ENCODE measurements at places on chromosomes 5 and 9.

DNA sequence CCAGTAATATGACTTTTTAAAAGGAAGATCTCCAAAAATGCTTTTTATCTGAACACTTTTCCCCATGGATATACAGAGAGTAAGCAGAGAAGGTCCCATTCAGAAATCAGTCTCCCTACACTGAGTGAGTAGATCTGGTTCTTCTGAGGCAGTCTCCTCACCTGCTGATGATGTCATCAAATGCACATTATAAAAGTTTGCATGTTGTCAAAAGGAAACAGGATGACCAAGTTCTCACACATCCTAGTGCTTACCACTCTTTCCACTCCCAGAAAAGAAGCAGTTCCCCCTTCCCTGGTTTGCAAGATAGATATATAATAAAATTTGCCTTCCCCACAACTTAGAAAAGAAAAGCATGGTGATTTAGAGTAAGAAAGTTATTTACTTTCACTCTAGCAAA is 180.5 kb downstream of the RAB3C start:
- DNase-seq: no peak

- DNase-seq: no peak
Observed at GRCh38 chr5:150114102-150114641, 27.8 kb upstream of the CSF1R start.

GRCh38 chr9:91424403-91425176 is 958 bp upstream of the NFIL3 start:
- DNase-seq: no peak

- no peak for DNase-seq
Observed at GRCh38 chr9:102355982-102356381, 617.5 kb upstream of the GRIN3A start.

DNA sequence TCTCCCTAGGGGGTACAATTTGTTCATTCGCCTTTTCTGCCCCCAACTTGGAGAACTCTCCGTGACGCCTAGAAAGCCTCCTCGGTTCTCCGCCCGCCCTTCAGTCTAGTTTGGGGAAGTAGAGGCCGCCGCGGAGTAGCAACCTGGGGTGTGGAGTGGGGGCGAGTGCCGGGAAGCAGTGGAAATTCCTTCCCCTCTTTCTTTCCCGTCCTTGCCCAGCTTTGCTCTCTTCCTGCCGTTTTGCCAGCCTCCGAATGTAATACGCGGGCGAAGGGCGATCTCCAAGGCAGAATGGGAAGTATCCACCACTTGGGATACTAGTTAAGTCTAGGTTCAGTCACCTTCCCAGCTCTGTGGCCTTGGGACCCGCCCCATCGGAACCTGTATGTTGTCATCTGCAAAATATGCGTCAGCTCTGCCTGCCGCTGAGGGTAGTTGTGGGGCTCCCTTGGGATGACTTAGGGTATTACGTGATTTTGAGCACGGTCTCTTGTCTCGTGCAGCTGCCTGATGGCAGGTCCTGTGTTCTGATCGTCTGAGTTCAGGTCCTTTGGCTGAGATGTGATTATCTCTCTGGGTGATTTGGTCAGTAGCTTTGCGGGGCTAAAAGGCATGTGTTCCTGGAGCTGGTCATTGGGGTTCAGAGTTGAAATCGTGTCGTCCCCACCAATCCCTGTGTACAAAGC is 724 bp downstream of the PAM start:
- DNase-seq: peak; percentile 55

- no peak for DNase-seq
Observed at GRCh38 chr5:134637116-134637721, 4.6 kb upstream of the SAR1B start.

DNA sequence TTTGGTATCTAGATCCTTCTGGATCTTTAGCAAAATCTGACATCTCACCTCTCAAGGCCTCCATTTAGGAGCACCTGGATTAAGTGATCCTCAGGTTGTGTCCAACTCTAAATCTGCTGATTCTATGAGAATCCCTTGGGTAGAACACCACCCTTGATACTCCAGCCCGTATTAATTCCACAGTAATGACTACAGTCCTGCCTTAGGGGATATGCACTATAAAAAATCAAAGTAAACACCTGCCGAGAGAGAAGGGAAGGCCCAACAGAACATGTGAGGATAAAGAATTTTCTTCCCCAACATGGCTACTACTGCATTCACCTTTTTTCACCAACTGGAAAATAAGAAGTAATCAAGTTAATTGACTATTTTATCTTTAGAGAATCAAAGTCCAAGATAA is 27.6 kb downstream of the DAP start:
- DNase-seq: no peak

GRCh38 chr5:135565266-135565665 is 13.5 kb downstream of the CXCL14 start:
- no peak for DNase-seq
